ENCODE measurements at places on chromosomes 16 and 17.

GRCh38 chr16:62010186-62010585 lies 26.1 kb downstream of the CDH8 start:
- DNase-seq = no peak

- no peak for DNase-seq
Measured at GRCh38 chr17:43545383-43545632, 832 bp downstream of the ETV4 start.

DNA sequence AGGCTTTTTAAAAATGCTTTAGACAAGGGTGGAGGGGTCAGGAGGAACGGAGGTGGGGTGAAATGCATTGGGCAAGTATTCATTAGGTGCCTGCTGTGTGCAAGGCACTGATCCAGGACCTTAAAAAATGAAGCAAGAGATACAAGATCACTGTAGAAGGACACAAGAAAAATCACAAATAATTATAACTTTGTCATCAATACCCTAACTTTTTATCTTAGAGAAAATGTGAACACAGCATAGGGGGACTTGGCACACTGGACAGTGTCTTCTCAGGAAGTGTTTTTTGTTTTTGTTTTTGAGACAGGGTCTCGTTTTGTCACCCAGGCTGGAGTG lies 7.0 kb downstream of the EPOP start:
- DNase-seq = no peak

- DNase-seq = peak; percentile 40
Measured at GRCh38 chr17:44314869-44315661, 6.7 kb downstream of the RUNDC3A start.

DNA sequence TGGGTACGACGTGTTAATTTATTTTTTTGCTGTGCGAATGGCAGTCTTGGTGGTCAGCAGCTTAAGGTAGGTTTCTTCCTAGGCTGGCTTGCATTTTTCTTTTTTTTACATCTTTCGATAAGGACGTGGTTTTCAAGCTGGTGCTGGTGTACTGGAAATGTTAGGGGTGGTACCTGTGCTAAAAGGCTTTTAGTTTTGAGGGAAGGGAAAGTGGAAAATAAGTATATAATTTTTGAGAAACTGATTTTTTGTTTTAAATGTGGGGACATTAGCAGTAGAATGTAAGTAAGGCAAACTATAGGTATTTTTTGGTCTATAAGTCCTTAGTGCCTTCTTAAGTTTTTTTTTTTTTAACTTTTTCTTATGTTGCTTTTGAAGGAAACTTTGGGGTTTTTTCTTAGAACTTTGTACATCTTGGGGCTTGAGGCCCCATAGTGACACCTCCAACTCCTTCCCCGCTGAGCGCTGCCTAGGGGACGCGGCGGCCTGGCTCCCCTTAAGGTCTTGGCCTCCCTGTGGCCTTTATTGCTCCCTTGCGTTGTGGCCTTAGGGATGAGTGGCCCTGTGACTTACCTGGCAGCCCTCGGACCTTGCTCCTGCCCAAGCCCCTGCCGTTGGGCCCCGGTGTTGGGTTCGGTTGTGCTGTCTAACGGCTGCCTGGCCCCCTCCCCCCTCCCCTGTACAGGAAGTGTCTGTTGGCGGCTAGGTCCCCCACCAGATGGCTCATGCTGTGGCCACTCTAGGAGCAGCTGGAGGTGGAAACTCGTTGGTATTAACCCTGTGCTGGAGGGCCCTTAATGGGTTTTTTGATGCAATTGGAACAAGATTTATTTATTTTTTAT lies 88.0 kb upstream of the RPRML start:
- peak; percentile 96 for DNase-seq

GRCh38 chr17:9389111-9389527 lies 186.5 kb downstream of the STX8 start:
- no peak for DNase-seq

DNA sequence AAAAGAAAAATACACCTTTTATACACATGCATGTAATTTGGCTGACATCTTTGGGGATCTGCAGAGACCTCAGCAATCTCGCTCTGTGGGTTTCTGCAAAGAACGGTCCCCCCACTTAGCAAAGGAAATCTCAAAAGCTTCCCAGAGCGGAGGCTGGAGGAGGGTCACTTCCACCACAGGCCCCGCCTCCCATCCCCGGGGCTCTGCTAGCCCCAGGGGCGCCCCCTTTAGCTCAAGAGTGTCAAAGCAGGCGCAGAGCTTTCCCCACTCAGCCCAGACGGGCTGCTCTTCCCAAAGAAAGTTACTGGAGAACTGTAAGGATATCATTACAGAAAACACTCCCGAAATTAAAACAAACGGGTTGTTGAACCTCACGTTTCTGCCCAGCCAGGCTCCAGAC lies 11.4 kb downstream of the SLC13A5 start:
- DNase-seq = peak; percentile 51

DNA sequence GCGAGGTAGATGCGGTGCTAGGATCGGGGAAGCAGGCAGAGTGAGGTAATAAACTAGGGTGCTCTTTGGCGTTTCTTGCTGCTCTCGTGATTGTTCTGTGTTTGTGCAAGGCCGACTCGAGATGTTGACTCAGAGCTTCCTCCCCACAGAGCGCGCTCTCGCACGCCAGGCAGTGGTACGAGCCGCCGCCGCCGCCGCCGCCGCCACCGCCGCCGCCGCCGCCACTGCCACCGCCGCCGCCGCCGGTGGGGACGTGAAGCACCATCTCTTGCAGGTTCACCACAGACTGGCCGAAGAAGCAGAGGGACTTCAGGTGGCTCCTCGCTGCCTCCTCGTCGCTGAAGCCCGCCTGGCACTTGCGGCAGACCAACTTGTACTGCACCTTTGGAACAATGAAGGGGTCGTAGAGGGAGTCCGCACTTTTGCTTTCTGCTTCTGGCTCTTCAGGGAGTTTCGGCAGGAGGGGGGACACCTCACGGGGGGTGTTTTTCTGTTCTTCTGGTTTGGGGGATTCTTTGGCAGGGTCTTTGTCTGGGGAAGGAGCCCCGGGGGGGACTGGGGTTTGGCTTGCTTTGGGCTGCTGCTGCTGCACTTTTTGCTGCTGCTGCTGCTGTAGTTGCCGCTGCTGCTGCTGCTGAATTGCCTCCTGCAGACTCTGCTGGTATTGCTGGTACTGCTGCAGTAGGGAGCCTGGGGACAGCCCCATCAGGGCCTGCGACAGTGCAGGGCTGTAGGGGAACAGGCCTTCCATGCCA lies 260.2 kb downstream of the ZFHX3 start:
- peak; percentile 90 for DNase-seq

GRCh38 chr16:10897134-10897533 lies 20.1 kb downstream of the CIITA start:
- DNase-seq = no peak

DNA sequence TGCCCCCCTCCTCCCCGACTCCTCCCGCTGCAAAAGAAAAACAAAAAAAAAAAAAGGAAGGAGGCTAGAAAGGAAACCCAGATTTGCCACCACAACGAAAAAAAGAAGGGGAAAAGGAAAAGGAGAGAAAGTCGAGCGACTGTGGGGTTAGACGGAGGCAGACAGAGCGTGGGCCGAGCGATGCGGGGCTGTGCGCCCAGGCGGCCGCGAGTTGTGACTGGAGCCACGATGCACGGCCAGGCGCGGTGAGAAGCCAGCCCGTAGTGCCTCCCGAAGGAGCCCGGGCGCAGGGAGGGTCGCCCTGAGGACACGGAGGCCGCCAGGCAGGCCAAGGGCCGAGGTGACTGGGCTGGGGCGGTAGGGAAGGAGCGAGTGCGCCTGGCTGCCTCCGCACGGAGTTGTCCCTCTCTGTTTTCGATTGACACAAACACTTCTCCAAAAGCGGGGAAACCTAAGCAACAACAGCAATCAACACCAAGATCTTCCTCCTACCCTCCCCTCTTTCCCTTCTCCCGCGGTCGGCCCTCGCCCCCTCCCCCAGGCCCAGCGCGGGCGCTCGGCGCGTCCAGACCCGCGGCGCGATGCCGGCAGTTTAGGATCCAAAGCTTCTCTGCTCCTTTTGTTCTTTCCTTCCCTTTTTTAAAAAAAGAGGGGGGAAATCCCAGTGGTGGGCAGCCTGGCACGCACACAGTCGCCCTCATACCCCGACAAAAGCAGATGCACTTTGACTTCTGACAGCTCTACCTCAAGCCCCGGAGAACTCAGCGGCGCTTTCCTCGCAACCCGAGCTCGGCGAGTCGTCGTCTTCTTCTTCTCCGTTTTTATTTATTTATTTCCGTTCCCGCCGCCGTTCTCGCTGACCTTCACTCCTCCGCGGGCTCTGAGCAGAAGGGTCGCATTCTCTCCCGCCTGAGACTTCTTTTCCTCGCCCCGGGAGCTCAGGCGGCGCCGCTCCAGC lies at the start of gene LHX1:
Gene LHX1 (plus strand): TSS at position 475 of the 958 bp plus-strand sequence. CDS start 723 bp downstream, outside the sequence.
- DNase-seq = no peak

DNA sequence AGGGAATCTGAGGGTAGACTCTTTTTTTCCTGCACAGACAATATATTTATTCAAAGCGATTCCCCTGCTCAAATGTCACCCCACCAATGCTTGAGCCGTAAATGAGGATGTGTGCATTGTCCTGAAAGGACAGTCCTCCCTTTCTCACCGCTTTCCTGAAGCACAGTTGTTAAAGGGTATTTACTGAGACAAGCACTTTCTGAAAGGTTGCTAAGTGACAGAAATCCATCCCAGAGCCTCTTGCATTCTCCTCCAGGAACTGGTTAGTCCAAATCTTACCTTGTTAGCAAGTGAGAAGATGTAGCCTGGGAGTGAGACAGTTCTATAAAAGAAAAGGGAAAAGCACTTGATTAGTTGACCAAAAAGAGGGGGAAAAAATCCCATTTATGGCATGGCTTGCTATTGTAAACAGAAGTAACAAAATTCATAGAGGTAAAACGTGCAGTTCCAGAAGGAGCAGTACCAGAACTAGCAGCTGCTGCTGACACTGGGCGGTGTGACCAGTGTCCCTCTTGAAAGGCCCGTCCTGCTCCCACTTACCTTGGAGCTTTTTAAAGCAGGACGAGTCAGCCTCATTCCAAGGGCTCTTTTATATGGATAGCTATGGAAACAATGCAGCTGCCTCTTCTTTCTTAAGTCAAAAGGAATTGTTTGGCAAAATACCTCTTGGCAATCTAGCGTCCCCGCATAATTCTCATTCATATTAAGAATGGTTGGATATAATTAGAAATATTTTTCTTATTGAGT lies at the start of gene MYH2:
Gene MYH2 (minus strand): TSS at position 563 of the 747 bp plus-strand sequence. CDS start 1,738 bp downstream, outside the sequence.
- DNase-seq = no peak

- DNase-seq = no peak
Measured at GRCh38 chr16:12219992-12220391, 243.5 kb downstream of the SNX29 start.

- no peak for DNase-seq
Measured at GRCh38 chr16:60091529-60091928, 1357.4 kb upstream of the GOT2 start.

DNA sequence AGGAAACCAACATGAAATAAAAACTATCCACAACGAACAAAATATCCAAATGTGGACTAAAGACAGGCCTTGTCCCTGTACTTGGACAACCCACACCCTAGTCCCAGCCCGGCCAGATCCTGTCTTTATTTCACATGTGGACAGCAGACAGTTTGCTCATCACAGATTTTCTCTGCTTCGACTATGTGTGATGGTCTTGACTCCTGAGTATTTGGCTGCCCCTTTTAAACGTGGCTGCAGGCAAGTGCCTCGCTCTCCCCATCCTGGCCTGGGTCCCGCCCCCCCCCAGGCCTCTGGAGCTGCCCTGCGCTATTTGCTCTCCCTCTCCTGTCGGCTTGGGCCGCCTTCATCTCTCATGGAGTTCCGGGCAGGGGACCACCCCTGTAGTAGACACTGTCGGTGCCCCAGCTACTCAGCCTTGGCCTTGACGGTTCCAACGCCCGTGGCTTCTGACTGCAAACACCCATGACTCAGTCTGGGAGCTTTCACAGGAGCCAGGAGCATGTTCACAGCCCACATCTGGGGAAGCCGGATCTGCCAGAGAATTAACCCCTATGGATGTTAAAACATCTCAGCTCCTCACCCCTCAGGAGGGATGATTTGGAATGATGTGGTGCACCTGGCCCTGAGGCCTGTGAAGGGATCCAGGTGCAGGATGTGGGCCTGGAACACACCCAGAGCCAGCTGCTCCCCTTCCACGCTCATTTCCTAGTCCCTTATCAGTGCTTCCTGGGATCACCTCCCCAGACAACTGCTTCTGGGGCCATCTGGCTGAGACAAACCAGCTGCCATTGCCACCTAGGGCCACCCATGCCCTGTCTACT lies 229.7 kb upstream of the RPL38 start:
- DNase-seq = no peak

- DNase-seq = no peak
Measured at GRCh38 chr16:87715658-87716057, 50.1 kb downstream of the KLHDC4 start.

GRCh38 chr16:12588510-12588909 lies 215.2 kb downstream of the CPPED1 start:
- DNase-seq = no peak

DNA sequence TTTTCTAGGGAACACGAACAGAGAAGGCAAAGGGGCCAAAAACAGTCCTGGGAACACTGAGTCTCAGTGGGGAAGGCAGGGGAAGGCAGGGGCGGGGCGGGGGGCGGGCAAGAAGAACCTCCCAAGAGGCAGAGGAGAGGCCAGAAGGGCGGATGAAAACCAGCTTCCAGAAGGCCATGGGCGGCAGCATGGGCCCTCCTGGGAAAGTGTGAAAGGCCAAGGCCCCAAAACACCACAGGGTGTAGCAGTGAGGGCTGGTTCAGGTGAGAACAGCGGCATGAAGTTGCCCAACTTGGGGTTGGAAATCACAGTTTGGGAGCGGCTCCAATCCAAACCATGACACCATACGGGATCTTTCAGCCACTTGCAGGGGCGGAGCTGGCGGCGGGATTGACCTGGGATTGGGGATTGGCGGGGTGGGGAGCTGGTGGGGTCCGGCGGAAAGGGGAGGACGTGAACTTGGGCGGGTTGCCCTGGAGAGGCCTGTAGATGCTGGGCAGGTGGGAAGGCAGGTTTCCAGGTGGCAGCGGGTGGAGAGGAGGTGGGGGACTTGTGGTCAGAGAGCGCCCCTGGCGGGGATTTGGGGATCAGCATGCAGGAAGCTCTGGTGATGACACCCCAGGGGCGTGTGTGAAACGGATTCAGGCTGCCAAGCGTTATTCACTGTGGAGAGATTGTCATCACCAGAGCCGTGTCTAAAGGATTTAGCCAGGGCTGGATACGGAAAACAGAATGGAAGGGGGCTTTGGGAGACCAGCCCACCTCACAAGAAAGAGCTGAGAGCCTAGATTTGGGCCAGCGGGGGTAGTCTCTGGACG lies 80.9 kb downstream of the ARHGAP23 start:
- DNase-seq = peak; percentile 79

DNA sequence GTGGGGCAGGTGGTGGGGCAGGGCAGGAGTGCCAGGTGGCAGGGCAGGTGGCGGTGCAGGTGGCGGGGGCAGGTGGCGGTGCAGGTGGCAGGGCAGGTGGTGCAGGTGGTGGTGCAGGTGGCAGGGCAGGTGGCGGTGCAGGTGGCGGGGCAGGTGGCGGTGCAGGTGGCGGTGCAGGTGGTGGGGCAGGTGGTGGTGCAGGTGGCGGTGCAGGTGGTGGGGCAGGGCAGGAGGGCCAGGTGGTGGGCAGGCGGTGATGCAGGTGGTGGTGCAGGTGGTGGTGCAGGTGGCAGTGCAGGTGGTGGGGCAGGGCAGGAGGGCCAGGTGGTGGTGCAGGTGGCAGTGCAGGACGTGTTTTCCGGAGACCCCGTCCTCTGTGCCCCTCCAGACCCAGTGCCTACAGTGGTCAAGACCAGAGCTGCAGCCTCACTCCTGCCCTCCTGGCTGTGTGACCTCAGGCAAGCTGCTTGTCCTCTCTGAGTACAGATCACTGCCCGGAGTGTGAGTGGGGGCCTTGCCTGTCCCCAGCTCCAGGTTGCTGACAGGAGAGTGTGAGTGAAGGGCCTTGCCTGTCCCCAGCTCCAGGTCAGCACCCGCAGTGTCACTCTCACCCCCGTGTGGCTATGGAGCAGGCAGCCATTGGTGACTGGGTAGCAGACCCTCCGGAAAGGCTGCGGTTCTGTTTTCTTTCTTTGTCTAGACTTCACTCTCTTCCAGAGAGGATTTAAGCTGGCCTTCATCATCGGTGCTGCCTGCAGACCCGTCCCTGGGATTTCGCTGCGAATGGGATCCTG lies 16.1 kb upstream of the NPTX1 start:
- DNase-seq = no peak

All from stomach (tissue), 19 donors.